T-helper 17 cell (primary cell): ENCODE measurements at places on chromosomes 3 and 15.

DNA sequence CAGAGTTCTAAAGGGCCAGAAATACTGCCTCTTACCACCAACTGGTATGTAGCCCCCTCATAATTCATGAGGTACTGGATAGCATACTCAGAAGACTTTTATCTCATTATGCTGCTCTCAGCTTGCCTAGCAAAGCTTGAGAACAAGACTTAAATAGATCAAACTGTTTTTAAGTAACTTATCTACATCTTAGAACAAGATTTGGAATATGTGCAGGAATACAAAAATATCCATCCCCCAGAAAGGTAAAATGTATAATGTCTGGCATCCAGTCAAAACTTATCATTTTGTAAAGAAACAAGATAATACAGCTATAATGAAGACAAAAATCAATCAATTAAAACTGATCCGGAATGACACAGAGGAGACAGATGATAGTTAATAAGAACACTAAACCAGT lies 400.4 kb upstream of the TGFBR2 start:
- no peak for DNase-seq

DNA sequence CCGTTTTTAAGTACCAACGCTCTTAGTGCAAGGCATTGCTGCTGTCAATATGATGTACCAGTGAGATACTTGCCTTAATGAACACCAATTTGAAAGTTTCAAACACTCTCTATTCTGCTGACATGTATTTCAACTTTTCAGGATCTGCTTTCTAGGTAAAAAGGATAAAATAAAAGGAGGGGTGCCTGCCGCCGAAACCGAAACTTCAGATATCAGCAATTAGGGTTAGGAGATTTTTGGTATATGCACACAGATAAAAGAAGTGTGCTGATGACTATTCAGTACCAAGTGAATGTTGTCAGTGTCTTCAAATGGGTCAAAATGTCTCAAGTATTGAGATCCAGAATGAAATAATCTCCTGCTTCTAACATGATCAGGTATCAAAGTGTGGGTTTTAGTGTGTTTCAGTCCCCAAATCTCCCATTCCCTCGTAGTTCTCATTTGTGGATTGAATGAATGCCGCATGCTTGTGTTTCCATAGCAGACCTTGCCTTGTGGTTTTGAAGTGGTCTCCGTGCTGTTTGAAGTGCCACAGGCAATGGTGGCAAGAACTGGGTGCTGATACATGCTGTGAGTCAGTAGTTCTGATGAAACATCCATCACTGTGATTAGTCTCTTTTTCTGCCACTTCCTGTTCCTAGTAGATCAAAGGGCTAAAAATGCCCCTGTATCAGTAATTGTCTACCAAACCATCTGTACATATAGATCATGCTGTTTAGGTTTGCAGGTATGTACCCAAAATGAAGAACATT lies 22.5 kb downstream of the CHST14 start:
- no peak for DNase-seq

GRCh38 chr3:58357402-58357801 lies 24.7 kb downstream of the PXK start:
- no peak for DNase-seq

DNA sequence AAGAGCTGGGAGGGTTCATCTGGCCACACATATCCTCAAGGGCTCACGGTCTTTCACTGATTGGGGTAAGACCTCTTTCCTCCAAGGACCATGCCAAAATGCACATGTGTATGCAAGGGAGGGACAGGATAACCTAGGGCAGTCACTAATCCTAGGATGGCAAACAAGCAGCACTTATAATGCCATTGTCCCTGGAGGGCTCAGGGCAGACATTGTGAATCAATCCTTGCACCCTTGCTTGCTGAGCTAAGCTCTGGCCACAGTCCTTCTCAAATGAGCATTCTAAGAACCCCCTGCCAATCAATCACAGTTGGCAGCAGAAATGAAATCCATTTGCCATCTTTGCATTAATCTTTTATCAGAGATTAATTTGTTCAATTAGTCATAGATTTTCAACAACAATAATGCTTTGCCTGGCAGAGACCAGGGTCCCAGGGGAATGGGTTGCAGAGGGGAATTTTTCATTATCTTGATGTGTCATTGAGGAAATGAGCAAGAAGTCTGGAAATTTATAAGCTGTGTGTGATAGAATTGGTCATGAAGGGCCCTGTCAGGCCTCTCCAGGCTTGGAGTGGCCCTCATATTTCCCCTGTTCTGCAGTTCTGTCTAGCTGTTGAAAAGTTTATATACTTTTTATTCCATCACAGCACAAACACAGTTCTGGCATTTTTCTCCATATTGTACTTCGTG lies 57.2 kb upstream of the KY start:
- no peak for DNase-seq

DNA sequence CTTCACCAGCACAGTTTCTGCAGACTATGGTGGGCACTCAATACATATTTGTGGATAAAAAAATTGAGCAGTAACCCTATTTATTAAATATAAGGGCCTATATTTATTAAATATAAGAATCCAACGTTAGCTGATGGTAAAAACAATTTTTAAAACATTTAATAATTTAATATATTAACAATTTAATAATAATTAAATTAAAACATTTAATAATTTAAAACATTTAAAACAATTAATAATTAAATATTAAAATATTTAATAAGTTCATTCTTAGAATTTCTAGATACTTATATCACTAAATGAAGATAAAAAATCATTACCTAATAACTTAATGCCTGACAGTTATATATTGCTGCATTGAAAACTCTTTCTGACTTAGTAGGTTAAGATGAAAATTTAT lies 880.2 kb upstream of the EPHA6 start:
- no peak for DNase-seq

DNA sequence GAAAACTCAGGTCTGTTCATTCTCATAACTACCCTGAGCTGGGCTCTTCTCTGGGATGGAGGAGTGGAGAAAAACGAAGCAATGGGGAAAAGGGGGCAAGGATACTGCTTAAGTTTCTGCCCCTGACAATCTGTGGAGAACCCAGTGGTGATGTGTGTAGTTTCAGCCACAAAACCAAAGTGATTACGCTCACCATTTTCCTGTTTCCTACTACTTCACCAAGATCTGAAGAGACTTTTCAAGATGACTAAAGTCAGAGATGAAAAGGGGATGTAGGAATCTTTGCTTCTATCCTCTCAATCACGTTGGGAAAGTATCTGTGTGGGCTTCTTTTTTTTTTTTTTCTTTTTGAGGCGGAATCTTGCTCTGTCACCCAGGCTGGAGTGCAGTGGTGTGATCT lies 8.3 kb upstream of the UBE2E1 start:
- DNase-seq: no peak

DNA sequence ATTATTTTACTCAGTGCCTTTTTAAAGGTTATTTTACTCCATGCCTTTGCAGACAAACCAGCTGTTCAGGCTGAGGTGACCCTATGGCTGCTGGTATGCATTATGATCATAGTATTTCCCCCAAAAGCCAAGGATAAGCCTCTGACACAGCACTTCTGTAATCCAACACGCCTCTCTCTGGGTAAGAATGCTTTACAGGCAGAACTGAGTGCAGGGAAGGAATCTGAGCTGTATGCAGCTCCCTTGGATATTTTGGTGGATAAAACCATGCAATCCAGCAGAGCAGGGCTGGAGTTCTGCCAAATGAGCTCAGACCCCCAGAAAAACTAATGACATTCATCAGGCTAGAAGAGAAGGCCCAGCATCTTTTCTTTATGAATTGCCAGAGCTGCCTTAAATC lies 11.7 kb upstream of the MAP1A start:
- no peak for DNase-seq

- DNase-seq: no peak
Observed at GRCh38 chr3:30934208-30934550, 39.7 kb upstream of the GADL1 start.

- no peak for DNase-seq
Observed at GRCh38 chr3:197576838-197577237, 21.1 kb upstream of the BDH1 start.

GRCh38 chr15:93865586-93865985 lies 365.8 kb upstream of the MCTP2 start:
- no peak for DNase-seq

DNA sequence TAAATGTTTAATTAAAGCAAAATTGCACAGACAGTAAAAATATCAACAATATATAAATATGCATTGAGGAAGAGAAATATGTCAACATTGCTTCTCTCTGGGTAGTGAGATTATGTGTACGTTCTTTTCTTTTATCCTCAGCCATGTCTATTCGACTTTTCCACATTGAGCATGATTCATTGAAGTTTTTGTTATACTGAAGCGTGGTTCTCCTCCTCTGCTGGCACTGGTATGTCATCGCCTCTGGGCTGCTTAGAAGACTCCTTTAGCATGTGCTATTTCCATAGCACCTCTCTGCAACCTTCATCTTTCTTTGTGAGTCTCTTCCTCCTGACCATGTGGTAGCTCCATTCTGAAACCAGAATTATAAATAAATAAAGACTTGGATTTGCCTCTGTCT lies 65.8 kb upstream of the AKAP13 start:
- DNase-seq: no peak

DNA sequence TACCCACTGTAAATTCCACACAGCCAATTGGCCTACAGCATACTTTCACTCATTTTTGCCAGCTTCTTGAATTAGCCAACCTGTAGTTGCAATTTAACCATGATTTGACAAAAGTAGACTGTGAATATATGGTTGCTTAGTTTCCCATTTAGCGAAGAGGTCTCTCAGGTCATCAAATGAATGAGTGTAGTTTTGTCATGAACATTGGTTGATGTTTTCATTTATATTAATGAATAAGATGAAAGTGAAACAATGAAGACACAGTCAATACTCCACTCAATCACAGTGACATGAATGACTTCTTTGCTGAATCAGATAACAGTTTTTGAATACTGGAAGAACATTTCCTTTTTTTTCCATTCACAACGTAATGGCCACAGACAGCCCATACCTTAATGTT lies 15.3 kb upstream of the FAM3D start:
- DNase-seq: no peak

DNA sequence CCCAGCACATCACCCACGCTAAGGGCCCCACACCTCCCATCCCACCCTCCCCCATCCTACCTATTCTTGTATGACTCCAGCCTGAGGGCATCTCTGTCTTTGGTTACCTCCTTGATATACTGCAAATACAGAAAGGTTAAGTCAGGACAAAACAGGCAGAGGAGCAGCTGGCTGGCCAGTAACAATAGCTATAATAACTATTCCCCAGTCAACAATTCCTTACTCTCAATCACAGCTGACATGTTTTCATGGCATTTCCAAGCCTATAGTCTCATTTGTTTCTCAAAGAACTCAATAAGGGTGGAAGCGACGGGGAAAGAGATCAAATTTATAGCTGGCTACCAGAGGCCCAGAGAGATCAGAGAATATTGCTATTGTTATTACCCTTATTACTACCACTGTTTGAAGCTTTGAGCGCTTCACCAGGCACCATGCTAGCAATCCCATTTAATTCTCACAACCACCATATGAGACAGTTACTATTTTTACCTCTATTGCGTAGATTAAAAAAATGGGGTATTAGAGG lies 93.0 kb upstream of the C2CD4B start:
- DNase-seq: no peak

- no peak for DNase-seq
Observed at GRCh38 chr3:19891740-19892139, 42.3 kb downstream of the EFHB start.

- no peak for DNase-seq
Observed at GRCh38 chr3:122986693-122987179, 40.8 kb downstream of the SEMA5B start.

- no peak for DNase-seq
Observed at GRCh38 chr3:190517687-190518086, 3.8 kb downstream of the IL1RAP start.

GRCh38 chr3:172034786-172035685 lies 4.3 kb upstream of the FNDC3B start:
- DNase-seq: no peak

GRCh38 chr3:149967086-149967685 lies 3.5 kb downstream of the PFN2 start:
- no peak for DNase-seq

- DNase-seq: no peak
Observed at GRCh38 chr3:98513091-98513511, 9.6 kb downstream of the CLDND1 start.

DNA sequence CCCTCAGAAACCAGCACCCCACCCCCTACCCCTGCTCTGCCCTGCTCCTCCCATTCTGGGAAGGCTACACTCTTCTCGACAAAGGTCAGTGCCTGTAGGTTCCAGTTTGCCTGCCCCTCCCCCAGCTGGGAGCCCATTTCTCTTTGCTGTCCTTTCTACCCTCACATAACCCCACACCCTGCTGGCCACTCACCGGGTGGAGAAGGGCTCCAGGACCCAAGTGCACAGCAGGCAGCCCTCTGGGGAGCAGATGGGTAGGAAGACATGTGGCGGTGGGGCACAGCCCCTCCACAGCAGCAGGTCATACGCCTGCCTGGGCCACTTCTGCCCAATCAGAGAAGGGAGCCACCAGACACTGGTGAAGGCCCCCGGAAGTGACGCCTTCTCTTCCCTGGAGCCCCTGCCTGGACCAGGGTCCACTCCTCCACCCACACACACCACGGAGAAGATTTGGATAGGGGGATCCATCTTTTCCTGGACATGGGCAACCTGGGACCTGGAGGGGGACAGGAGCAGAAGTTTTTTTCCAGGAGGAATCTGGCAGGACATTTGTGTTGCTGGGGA lies at the start of gene THPO:
THPO (minus strand) TSS at position 326 of the 564 bp plus-strand sequence. CDS start 1,948 bp downstream, outside the sequence.
- no peak for DNase-seq

DNA sequence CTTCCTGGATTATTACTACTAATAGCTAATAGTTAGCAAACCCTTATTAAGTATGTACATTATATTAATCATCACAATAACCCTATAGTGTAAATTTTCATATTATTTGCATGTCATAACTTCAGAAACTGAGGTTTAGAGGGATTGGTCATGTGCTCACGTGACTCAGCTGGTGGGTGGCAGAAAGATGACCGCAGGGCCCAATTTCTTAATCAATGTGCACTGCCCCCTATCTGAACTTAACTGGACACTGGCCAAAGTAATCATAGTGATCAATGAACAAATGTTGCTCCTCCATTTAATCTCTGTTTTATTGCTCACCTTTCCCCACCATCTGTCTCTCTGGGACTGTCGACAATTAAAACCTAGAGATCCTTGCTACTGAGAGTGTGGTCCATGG lies 52.2 kb downstream of the PLD1 start:
- no peak for DNase-seq

DNA sequence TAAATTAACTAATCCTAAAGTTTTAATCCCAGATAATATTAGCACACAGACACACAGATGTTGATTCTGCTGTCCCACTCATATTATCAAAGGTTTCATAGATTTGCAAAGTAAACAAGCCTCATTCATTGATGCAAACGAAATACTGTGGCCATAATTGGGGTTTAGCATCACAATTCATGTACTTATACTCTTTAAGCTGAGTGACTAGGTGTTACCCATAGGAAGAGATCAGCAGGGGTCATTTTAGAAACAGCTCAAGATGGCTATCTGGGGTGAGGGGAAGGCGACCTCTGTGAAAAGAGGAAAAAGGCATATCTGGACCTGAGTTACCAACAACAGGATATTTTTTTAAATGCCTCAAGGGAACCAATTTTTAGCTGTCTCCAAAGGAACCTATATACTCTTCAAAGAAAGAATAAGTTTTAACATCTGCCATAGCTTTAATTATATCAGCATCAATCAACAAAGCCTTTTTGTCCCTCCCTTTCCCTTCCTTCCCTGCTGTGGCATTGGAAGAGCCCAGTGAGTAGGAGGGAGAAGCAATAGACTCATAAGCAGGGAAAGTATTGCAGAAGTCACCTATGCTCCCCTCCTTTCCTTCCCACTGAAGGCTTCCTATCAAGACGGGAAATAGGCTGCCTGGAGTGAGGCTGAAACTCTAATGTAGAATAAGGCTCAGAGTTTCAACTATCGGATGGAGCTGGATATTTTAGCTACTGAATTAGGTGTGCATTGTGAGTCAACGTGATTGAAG lies 553.4 kb downstream of the ZIC1 start:
- no peak for DNase-seq
